ENCODE measurements at places on chromosomes 4 and X.

GRCh38 chrX:22467571-22467970, 194.9 kb downstream of the CBLL2 start:
- no peak for DNase-seq

DNA sequence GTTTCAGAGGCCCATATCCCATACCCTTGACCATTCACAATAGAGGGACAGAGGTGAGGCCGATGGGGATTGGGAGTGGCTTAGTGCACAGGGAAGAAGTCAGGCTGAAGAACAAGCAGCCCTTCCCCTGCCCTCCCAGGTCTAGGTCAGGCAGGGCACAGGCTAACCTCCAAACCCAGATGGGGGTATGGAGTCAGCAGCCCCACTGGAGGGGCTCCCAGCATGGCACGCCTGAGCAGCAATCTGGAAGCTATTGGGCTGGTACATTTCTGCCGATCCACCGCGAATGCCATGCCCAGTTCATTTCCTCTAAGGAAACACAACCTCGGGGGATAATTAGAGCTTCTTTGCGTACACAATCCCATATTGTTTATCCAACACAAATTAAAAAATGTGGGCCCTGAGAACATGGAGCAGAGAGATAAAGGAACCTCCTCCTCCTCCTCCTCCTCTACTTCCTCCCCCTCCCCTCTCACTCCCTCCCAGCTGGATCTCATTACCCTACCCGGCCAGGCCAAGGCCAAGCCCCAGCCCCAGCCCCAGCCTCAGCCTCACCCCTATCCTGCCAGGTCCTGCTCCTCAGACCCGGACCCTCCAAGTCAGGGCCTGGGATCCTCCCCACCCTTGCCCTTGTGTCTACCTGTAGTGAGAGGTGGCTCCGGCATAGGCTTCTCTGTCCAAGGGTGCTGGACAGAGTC, 83.0 kb downstream of the PJA1 start:
- no peak for DNase-seq

DNA sequence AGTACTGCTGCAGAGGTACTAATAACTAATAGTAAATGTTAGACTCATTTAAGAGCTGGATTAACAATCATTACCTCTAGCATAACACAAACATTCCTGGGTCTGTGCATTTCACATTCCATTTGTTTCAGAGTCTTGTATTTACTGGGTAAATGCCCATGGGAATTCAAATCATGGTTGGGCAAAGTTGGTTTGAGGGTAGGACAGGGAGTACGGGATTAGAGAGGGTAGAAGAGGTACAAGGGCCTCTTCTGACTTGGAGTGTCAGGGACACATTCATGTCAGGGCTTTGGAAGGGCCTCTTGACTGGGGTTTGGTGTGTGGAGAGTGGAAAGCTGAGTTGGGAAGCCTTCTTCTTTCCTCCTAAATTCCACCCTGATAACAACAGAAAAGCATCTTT, 65.9 kb downstream of the WWC2 start:
- no peak for DNase-seq

DNA sequence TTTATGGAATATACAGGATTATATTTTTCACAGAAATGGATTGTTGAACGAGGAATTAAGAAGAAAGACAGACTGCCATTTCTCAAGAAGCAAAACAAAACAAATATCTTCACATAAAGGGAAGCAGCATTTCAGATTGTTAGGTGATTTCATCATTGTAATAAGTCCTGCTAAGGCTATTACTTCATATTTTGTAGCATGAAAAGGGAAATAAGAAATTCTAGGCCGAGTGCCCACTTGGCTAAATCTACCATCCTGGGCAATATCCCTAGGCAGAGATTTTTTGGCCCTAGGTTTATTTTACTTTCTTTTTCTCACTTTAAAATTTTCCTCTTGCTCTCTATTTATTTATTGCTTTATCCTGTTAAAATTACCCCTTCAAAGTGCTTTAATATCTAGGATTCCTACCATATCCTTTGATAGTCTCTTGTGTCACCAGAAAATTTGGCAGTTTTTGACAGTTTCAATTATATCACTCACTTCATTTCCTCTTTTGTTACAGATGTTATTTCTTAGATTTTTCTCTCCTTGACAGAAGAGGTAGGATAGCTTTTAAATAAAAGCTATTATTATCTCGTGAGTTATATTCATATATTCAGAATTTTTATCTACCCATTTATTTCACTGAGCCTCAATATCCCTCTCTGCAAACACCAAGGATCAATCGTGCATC, 142.3 kb downstream of the PDGFC start:
- DNase-seq = no peak
